Hair follicle dermal papilla cell (primary cell): ENCODE measurements at places on chromosomes 4 and X. TPM values are rescaled to one million over a fixed set of nuclear protein-coding genes. Genes with fewer than 3 reads are reported as not detected.

The IBSP gene
- total RNA-seq: 0.16 TPM in 1 of 2 replicates, not detected in the other

The KCNE5 gene
- total RNA-seq: 0.16 and 0.24 TPM in 2 replicates

The FATE1 gene
- total RNA-seq: not detected in 2 replicates

The DMRTC1 gene
- total RNA-seq: not detected in 2 replicates

The SSX4B gene
- total RNA-seq: not detected in 2 replicates

The IRF2 gene
- total RNA-seq: 27.3 and 37.5 TPM in 2 replicates

The SUPT20HL2 gene
- total RNA-seq: not detected in 2 replicates
